ENCODE measurements at places on chromosomes 1 and 21.
A peak's percentile ranks its signal among the peaks of the same experiment; 100 is the strongest.

GRCh38 chr1:188642704-188643103 is 1814.0 kb downstream of the PLA2G4A start:
- DNase-seq = no peak

GRCh38 chr1:110063781-110064180 is 6.7 kb downstream of the ALX3 start:
- DNase-seq = no peak

DNA sequence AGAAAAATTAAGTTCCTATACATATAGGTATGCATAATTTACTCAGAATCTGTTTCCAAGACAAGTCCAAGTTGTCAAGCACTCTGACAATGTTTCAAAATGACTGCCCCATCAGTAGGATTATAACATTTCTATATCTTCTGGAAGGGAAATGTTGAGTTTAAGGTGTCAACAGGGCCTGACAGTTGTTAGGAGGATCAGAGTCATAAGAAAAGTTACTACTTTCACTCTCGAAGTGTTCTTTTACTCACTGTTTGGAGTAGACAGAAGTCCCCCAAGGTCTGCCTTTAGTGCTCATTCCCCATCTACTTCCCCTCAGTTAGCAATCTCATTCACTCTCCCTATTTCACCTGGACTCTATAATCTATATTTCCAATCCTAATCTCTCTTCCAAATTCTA is 20.6 kb upstream of the MAGI3 start:
- DNase-seq = no peak

GRCh38 chr1:101069158-101069557 is 43.6 kb upstream of the DPH5 start:
- DNase-seq = no peak

GRCh38 chr1:1540818-1541628 is 599 bp upstream of the TMEM240 start:
- no peak for DNase-seq

- DNase-seq = no peak
Observed at GRCh38 chr1:10509809-10510509, 35.2 kb downstream of the PEX14 start.

DNA sequence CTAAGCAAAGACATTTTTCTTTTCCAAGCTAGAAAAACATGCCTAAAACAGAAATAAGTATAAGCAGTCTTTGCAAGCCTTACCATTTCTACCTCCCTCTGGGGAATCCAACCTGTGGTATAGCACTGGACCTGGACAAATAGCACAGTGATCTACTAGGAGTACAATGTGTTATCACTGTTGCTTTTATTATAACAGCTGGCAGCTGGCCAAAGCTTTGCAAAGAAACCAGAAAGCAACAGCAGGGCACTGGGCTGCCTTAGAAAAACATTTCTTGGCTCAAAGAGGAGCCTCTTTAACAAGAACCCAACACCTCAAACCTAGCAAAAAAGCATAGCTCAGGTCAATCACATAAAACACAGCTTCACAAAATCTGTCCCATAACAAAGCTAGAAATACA is 294.5 kb upstream of the GREM2 start:
- no peak for DNase-seq

DNA sequence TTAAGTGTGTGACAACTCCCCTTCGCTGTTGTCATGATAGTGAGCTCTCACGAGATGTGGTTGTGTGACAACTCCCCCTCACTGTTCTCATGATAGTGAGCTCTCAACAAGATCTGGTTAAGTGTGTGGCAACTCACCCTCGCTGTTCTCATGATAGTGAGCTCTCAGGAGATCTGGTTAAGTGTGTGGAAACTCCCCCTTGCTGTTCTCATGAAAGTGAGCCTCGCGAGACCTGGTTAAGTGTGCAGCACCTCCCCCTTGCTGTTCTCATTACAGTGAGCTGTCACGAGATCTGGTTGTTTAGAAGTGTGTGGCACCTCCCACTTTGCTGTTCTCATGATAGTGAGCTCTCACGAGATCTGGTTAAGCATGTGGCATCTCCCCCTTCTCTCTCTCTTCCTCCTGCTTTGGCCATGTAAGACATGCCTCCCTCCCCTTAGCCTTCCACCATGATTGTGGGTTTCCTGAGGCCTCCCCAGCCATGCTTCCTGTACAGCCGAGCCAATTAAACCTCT is 25.1 kb upstream of the LSS start:
- DNase-seq = no peak

DNA sequence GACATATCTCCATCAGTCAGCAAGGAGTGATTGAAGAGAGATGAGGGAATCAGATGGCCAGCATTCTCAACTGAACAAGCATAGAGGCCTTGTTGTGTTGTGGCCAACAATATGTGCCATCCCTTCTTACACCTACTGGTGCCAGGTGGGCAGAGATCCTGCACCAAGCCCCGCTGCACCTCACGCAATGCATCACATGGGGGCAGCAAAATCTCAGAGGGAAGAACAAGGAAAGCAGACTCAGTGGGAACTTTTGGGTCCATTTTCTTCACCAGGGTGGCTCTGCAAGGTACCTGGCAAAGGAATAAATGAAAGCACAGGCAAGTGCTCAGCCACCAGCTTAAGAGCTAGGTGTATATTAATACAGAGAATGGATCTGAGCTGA is 33.2 kb downstream of the HSD3B2 start:
- no peak for DNase-seq

DNA sequence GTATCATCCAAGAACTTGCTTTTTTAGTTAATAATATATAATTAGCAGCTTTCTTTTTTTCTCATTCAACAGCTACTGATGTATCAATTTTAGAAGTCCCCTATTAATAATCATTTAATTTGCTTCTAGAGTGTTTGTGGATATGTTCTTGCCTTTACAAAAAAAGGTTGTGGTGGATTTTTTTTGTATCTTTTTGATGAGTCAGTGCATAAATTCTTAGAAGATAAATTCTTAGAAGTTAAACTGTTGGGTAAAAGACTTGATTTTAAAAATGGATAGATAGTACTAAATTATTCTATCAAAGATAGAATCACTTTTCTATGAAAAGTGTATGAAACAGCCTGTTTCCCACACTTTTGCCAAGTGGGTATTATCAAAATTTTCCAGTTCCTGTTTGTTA is 11.9 kb downstream of the FGGY start:
- DNase-seq = no peak

DNA sequence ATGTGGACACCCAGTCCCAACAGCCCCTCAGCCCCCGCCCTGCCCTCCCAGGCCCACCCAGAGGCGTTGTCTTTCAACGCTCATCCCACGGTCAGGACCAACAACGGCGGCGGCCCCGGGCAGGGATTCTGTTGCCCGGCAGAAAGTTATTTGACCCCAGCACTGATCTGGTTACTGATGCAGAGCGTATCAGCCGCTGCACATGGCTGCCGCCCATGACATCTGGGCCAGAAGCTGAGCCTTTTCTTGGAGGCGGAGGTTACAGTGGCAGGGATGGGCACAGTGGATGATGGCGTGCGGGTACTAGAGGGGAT is 127.1 kb upstream of the ARHGEF16 start:
- no peak for DNase-seq

GRCh38 chr1:46552357-46553237 is 1.1 kb upstream of the KNCN start:
- no peak for DNase-seq

GRCh38 chr1:11505591-11506538 is 26.9 kb downstream of the DISP3 start:
- DNase-seq = no peak

DNA sequence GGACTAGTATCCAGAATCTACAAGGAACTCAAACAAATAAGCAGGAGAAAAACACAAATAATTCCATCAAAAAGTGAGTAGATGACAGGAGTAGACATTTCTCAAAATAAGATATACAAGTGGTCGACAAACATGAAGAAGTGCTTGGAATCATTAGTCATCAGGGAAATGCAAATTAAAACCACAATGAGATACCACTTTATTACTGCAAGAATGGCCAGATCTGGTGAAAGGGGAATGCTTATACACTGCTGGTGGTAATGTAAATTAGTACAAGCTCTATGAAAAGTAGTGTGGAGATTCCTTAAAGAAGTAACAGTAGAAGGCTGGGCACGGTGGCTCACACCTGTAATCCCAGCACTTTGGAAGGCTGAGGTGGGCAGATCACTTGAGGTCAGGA is 73.8 kb downstream of the POU2F1 start:
- no peak for DNase-seq

- no peak for DNase-seq
Observed at GRCh38 chr1:89823679-89824292, 3.0 kb downstream of the LRRC8D start.

DNA sequence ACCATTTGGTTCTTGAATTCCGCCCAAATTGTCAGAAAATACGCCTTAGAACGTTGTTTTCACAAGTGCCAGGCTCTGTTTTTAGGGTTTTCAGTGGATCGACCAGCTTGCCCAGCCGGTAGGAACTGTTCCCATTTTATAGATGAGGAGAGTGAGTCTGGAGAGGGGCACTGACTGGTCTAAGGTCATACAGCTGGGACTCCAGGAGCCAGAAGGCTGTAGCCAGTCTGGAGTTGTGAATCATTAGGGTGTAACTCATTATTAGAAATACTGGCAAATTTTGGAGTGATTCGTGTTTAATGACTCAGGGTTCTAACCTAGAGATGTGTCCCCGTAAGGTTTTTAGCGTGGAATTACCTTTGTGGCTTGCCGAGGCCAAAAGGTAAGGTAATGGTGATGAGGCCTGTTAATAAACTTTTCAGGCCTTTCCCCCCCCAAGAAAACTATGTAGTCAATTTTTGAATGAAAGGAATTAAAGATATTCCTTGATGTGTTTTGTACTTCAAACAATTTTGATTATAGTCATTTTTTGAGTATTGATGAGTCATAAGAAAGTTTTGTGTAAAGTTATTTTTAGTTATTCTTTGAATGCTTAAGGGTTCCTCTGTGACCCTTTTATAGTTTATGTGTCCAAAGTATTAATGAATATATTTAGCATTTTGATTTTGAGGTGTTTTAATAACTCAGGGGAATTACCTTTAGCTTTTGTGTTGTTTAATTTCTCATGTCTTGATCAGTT is 2.1 kb downstream of the DYRK1A start:
- peak; percentile 54 for DNase-seq

DNA sequence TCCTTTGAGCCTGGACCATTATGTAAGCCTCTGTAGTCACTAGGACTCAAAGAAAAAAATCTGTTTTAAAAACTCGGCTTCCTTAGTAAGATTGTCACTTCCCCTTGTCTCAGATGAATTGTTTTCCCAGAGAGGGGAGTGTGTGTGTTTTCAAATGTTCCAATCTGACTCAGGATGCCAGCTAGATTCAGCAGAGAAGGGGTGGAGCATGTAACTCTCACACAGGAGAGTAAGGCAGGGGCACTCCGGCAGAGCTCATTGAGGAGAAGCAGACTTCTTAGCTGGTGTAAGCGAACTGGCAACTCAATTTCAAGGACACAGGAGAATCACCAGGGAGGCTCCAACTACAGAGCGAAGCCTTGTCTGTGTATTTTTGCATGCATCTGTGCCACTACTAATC is 623.2 kb downstream of the LMO4 start:
- no peak for DNase-seq

- DNase-seq = no peak
Observed at GRCh38 chr1:225642177-225642576, 10.7 kb downstream of the ENAH start.

DNA sequence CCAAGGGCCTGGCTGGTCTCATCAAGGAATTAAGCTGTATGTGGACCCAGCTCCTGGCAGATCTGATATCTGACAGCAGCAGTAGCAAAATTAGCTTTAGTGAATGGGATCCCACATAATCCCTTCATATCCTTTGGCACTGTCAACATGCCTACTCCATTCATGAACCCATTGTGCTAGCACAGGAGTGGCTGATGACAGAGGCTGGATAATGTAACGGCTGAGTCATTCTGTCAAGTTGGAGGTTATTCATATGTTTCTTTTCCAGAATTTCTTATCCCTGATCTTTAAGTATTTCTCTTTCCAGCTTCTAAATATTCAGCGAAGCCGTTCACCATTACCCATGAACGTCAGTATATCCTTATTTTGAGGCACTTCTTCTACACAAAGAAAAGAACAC is 84.3 kb downstream of the EXTL2 start:
- no peak for DNase-seq

GRCh38 chr1:110148961-110149360 is 1.3 kb upstream of the SLC6A17 start:
- DNase-seq = peak; percentile 43

DNA sequence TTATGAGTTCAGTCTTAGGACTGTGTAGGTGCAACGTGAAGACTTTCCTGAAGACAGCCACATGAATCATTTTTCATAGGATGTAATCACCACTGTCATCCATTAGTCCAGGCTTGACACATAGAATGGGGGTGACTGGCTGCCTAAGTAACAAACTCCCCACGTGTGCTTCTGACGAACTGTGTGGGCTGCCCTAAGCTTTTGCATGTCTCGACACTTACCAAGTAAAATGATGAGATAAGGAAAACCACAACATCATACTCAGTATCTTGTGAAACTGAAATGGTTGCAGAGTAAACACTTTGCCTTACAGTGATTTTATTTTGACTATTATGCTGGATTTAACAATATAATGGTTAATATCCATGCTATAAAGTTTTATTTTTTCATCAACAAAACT is 19.5 kb downstream of the ERG start:
- no peak for DNase-seq

GRCh38 chr1:3101124-3101939 is 32.3 kb downstream of the PRDM16 start:
- no peak for DNase-seq

DNA sequence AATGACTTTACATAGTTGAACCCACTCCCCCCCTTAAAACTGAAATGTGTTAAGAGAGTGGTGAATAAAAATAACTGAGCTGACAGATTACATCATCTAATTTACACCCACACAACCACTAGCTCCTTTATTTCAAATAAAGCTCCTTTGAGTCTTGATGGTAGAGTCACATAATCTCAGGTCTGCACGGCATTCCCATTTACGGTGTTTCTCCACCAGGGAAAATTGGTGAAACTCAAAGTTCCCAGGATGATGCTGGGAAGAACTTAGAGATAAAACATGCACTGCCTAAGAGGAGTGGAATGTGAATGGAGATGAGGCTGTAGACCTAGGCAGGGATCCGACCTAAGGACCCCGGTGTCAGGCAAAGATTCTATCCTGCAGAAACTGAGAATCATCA is 727.8 kb upstream of the ADAMTS5 start:
- DNase-seq = no peak

DNA sequence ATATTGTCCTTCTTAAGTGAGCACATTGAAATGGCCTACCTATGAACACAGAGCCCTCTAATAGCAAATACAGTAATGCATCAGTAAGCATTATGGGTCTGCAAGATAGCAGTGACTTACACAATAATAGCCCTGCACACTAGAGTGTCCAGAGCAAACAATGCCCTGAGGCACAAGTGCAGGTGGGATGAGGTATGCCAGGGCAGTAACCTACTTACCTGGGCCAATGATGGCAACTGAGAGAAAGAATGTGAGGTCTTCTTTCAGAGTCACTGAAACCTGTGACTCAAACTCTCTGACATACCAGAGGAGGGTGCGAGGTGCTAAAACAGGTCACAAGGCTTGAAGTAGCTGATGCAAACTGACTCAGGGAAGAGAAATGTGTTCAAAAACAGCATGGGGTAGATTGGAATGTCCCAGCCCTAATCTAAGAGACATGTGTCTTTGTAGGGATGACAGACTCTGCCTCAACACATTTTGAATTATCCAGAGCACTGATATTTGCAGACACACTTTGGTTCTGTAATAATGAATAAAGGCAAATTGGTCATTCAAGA is 168.5 kb upstream of the RUNX1 start:
- DNase-seq = peak; percentile 99
